Stimulated activated CD8-positive, alpha-beta memory T cell treated with anti-CD3 and anti-CD28 coated beads, Interleukin-15, amount 100 ng/mL, for 48 hours (primary cell): ENCODE measurements at places on chromosomes 5 and 9.

DNA sequence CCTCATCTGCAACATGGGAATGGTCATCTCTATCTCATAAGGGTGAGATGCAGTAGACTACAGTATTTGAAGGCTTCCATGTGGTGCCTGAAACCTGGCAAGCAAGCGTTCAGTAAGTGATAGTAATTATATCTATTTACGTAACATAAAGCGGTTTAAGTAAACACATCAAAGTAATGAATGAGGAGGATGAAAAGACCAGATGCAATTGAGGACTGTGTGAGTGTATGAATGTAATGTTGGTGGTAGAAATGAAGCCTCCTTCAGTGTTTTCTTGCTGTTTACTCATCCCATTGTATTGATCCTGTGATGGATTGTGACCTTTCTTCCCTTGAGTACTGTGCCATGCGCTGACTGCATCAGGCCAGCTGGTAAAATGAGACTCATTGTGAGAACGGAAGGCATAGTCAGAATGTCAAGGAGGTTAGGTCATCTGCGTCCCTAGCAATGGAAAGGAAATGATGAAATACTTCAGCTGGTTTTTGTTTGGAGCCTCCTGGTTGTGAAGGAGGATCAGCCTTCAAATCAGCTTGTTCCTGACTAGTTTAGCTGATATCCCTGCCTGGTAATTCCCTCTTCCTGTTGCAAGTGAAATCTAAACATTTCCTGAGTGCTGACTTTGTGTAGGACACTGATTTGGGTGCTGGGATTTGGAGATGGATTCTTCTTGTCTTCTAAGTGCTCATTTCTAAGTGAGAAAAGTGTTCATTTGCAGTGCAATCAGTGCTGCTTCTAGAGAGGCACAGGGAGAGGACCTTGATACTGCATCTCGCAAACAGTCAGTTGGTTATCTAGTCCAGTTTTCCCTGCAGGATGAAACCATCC lies 35.6 kb downstream of the TNFSF8 start:
- DNase-seq, result no peak

DNA sequence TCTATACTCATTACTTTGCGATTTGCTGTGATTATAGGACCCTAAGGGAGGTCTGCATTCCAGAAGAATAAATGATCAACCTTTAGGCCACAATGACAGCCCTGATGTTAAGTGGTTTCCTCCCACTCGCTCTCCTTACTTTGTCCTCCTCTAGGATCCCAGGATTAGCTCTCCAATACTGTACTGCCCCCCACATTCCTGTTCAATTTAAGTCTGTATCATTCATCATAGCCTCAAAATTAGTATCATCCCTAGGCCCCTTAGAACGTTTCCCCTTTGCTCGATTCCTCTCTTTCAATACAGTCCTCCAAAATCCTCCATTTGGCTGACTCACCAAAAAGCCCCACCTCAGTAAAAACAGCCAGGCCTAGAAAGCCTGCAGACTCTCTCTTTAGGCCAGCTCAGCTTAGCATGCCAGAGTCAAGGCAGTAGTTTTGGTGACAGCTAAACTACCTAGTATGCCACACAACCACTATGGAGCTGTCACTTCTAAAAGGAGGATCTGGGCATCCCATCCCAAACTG lies 24.4 kb downstream of the RNF145 start:
- peak; percentile 24 for DNase-seq

GRCh38 chr5:99105216-99105615 lies 176.4 kb upstream of the CHD1 start:
- DNase-seq, result no peak

- no peak for DNase-seq
Measured at GRCh38 chr9:107330420-107330819, 47.3 kb downstream of the RAD23B start.
